Fibroblast of skin of abdomen (primary cell): ENCODE measurements at places on chromosomes 16 and 17.

GRCh38 chr16:27253526-27253930 is 15.0 kb downstream of the NSMCE1 start:
- peak; percentile 81 for DNase-seq

GRCh38 chr17:28741358-28742349 is 2.2 kb upstream of the TRAF4 start:
- DNase-seq = no peak

DNA sequence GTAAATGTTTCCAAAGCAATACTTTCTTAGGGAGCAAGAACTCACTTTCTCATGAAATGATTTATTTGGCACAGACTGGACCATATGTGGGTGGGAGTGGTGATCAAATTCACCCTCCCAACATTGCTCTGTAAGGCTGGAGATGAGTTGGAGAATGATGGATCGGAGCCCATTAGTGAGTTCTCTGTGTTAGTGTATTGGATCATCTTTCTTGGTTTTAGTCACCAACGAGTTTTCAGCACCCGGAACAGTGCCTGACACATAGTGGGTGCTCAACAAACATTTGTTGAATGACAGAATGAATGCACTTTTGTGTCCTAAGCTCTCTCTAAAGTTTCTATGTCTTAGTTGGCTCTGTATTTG is 104.5 kb upstream of the FAM20A start:
- DNase-seq = no peak

DNA sequence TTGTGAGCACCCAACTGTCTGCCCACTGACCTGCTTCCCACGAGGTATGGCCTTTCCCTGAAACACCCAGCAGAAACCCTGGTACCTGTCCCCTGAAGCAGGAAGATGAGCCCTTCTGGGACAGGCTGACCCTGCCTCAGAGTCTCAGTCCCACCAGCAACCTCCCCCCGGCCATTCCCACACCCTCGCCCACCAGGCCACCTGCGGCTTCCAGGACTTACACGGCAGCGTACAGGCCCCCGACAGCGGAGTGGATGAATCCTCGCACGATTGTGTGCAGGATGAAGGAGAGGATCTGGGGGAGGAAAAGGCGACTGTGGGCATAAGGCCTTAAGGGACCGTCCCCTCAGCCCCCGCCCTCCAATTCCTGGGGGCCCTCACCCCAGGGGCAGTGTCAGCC is 15.4 kb upstream of the PITPNA start:
- no peak for DNase-seq

GRCh38 chr16:88469615-88470395 is 16.7 kb downstream of the ZFPM1 start:
- no peak for DNase-seq

DNA sequence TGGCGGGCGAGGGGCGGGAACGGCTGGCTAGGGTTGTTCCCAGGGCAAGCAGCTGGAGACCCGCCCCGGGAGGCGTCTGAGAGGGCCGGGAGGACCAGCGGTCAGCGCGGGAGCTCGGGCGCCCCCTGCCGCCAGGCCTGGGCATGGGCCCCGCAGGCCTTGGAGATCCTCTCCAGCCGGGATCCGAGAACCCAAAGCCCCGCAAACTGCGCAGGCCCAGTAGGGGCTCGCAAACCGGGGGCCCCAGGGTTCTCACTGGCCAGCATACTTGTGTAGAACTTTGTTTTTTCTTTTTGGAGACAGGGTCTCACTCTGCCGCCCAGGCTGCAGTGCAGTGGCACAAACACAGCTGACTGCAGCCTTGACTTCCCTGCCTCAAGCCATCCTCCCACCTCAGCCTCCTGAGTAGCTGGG is 20.8 kb upstream of the ZNF423 start:
- DNase-seq = no peak

- DNase-seq = no peak
Observed at GRCh38 chr16:67116388-67117311, 6.9 kb downstream of the PHAF1 start.

- peak; percentile 75 for DNase-seq
Observed at GRCh38 chr17:13540546-13540945, 61.2 kb downstream of the HS3ST3A1 start.

DNA sequence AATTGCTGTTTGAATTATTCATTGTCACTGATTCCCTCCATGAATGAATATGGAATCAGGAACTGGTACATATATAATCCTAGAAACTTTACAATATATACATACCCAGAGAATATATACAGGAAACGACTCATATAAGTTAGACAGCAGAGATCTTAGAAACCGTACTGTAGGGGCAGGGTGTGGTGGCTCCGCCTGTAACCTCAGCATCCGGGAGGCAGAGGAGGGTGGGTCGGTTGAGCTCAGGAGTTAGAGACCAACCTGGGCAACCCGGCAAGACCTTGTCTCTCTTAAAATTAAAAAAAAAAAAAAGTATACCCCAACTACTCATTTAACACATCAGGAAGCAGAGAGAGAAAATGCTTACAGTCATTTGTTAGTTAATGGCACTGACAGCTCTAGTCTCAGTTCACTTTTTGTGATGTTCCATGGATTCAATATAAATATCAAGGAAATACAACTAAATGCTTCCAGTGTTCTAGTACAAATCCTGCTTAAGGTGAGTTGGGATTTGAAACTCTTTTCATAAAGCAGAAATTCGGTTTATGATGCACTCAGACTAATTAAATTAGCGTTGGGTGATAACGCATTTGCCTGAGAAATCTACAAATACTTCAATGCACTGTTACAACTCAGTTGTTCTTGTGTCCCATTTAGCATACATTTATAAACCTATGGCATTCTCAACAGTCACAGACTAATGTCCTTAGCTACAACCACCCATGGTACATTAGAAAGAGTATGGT is 5.6 kb downstream of the GLG1 start:
- no peak for DNase-seq

- no peak for DNase-seq
Observed at GRCh38 chr16:79184464-79185030, 416.0 kb downstream of the MAF start.

DNA sequence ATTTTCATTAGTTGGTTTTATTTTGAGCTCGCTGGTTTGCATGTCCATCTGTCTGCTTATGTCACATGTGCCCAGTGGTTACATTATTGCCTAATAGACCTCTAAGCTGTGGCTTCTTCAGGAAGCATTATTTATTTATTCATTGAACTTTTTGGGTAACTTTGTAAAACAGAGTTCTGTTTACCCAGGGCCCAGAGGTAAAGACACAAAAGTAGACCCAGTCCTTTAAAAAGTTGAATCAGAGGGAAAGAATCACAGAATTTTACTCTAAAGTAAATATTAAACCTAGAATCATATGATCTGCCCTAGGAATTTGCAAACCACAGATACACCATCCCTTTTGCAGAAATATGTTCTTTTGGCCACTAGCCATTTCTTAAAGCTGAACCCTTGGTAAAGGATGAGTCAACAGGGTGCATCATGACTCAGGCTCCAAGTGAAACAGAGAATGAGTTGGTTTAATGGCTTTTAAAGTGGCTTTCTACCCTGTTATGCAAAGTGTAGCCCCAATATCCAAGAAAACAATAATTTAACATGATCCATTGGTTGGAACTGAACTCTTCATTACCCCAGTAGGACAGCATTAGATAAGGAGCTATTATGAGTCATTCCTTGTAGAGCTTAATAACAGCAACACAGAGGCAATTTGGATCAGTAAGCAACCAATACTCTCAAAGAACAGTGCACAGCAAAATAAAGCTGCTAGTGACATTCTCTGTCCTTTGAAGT is 236.3 kb downstream of the KCNJ2 start:
- DNase-seq = peak; percentile 95

DNA sequence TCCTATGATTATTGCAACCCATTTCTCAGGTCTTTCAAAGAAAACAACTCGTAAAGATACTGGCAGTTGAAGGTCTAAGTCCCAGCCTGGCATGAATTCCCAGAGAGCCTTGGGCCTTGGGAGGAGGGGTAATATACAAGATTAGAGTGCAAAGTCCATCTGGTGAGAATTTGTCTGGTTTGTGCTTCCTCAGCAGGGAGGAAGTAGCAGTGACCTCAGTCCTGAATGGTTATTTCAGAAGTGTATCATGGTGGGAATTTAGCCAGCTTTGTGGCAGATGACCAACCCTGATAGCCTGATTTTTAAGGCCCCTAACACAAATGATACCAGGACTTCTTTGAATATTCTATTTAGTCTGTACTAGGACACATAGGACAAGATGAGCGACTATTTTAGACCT is 151.2 kb upstream of the TBX2 start:
- no peak for DNase-seq

DNA sequence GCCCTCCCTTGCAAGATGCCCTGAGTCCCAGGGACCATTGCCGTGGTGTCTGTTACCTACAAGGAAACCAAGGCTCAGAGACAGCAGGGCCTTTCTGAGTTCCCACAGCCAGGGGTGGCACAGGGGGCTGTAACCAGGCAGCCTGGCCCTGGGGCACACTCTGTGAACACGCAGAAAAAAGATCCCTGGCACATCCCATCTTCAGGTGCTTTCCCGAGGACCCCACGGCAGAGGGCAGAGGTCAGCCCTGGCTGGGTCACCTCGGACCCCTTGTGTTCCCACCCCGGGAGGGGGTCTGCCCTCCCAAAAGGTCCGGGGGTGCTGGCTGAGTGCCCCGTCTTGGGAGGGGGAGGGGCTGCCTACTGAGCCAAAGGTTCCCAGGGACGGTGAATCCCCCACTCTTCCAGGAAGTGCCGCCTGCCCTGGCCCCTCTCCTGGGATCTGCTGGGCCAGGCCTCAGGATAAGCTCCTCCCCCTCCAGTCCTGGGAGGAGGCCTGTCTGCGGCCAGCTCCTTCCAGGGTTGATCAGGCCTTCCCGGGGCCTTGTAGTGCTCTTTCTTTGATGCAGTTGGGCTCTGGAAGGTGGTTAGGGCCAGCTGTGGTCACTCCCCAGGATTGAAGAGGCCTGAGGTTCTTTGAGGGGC is 8.1 kb downstream of the GLIS2 start:
- peak; percentile 60 for DNase-seq

DNA sequence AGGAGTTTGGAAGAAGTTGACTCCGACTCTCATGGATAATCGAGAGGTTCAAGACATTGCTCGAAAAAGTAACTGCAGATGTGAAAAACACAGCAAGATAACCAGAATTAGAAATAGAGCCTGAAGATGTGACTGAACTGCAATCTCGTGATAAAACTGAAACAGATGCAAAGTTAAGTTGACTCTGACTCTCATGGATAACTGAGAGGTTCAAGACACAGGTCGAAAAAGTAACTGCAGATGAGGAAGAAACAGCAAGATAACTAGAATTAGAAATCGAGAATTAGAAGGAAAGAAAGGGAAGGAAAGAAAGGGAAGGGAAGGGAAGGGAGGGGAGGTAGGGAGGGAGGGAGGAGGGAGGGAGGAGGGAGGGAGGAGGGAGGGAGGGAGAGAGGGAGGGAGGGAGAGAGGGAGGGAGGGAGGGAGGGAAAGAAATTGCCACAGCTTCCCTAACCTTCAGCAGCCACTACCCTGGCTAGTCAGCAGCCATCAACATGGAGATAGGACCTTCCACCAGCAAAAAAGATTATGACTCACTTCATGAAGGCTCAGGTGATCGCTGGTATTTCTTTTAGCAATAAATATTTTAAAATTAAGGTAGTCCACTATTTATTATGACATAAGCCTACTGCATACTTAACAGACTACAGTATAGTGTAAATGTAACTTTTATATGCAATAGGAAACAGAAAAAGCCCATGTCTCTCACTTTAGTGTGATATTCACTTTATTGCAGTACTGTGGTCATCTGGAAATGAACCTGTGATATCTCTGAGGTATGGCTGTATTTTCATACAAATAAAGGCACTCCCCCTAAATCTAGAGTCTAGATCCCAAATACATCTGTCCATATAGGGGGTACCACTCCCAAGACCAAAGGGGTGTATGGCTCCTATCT is 68.3 kb downstream of the KANSL1 start:
- DNase-seq = no peak

- DNase-seq = no peak
Observed at GRCh38 chr17:17990282-17990681, 17.6 kb downstream of the DRC3 start.

DNA sequence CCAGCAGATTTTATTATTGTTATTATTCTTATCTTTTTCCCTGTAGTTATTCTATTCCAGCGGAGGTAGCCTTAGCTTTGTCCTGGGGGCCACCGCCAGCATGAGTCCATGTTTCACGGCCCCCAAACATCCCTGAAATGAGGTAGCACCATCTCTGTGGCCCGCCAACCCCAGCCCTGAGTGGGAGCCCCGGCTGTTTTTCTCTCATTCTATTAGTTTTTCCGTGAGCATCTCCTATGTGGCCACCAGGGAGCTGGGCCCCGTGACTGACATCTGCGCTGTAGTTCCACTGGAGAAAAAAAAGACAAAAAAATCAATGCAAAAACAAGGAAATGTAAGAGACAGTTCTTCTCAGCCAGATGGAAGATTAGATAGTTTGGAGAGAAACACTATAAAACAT is 43.5 kb upstream of the IL34 start:
- no peak for DNase-seq
